Right ventricle myocardium inferior (tissue), 1 donor: ENCODE measurements at places on chromosomes 1 and 21. TPM values are rescaled to one million over a fixed set of nuclear protein-coding genes. Genes with fewer than 3 reads are reported as not detected.
A peak's percentile ranks its signal among the peaks of the same experiment; 100 is the strongest.

GRCh38 chr1:211653293-211653692 is 22.1 kb downstream of the NEK2 start:
- peak; percentile 33 for DNase-seq

GRCh38 chr21:26719750-26720149 is 125.5 kb downstream of the ADAMTS1 start:
- DNase-seq = no peak

- no peak for DNase-seq
These were observed 66.6 kb downstream of the DIRAS3 start for GRCh38 chr1:67983867-67984266.

DNA sequence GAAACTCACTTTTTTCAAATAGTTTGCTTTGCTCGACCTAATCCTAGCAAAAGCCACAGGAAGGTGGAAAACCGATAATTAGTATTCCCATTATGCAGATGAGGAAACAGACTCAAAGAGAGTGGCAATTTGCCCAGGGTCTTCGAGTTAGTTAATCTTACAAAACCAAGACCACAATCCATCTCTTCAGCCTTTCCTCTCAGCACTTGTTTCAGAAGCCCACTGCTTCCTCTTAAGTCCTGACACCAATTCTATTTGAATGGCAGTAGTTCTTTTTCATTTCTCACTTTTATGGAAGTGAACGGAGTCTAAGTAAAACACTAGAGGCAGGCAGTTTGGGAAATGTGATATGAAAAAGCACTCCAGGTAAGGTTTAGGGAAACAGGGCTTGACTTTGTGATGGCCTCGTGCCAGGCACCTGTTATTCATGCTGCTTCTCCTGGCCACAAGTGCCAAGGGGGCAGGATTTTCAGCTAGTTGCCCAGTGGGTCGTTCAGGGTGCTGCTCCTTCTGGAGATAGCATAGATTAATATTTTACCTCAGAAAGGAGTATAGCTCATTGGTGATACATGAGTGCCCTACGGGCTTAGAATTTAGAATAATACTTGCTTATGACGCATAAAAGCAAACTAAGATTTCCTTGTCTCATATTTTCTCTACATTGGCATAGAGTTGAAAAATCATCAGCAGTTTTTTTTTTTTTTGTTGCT is 76.6 kb upstream of the NRIP1 start:
- no peak for DNase-seq

DNA sequence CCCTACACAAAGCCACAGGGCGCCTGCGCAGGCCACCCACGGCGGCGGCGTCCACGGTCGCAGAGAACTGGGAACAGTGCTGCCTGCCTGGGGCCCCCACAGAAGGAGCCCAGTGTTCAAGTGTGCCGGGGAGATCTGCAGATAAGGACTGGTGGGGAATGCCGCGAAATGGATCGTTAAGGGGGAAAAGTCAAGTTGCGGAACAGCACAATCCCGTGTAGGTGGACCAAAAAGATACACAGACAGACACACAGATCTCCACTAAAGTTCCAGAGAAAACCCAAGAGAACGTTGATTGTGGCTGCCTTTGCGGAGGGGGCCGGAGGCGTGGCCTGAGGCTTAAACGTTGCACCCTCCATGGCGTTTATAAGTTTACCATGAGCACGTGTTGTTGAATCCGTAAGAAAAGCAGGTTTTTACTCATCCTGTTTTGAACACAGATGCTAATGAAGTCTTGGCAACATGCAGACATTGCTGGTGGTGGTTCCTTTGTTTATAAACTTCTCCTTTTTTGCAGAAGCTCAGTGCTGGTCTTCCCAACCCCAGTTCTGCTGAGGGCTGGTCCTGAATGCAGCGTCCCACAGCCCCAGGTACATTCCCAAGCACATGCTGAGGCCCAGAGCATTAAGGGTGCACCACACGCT is 4.1 kb downstream of the SPATC1L start:
- no peak for DNase-seq

DNA sequence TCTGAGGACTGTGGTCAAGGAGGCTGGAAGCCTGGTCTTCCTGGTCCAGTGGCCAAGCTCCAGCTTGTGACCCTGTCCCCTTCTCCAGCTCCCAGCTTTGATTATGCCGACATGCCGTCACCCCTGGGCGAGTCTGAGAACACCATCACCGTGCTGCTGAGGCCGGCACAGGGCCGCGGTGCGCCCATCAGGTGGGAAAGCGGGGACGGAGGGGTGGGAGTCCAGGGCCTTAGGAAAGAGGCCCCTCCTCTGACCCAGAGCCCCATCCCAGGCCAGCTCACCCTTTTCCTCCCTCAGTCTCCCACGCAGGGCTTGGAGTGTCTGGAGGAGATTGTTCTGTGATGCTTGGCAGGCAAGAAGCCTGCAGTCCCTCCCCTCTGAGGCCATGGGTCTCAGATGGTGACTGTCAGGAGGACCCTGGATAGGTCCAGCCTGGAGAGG is 43.6 kb downstream of the PTPRU start:
- no peak for DNase-seq

- no peak for DNase-seq
These were observed 83.2 kb downstream of the BCAR3 start for GRCh38 chr1:93598396-93598795.

DNA sequence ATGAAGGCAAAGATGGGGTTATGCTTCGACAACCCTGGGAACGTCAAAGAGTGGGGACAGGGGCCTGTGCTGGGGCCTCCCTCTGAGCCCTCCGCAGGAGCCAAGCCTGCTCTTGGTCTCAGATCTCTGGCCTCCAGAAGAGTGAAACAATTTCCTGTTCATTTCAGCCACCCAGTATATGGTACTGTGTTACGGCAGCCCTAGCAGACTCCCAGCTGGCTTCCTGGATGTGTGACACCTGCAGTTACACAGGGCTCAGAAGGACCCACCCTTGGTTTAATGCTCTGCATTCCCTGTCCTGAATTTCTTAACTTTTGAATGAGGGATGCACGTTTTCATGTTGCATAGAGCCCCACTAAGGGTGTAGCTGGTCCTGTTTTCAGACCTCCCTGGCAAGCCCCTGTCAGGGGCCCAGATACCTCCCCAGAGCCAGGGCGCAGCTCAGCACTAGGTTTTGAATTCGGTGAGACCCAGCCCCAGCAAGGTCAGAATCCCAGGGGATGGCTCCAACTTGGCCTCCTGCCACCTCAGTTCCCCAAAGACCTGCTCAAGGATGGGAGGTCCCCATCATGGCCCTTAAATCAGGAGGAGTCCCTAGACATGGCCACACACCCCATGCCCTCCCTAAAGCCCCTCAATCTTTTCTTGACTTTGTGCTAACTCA is 79.0 kb upstream of the IFFO2 start:
- no peak for DNase-seq

DNA sequence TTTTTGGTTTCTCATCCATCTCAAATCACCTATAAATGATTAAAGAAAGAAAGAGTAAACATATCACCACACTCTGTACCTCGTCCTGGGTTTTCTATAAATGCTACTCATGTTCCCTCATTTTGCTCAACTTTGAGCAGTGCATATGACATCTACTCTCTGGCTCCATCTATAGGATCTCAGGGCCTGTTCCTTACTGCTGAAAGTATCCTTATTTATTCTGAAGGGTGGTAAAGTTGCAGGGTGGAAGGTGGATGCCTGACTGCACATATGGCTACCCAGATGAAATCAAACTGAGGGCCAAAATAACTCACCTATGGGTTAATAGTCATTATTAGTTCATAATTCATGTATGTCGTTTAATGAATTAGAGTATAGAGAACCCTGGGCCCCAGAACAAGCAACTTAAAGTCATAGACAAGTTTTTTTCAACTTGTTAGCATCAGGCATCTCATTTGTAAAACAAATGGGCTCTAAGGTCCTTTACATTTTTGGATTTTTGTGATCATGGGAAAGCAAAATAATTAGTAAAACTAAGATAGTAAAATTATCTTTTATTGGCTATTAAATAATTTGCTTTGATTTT is 46.5 kb downstream of the NCF2 start:
- DNase-seq = no peak

- no peak for DNase-seq
These were observed 331.7 kb downstream of the PTBP2 start for GRCh38 chr1:97053268-97053667.

DNA sequence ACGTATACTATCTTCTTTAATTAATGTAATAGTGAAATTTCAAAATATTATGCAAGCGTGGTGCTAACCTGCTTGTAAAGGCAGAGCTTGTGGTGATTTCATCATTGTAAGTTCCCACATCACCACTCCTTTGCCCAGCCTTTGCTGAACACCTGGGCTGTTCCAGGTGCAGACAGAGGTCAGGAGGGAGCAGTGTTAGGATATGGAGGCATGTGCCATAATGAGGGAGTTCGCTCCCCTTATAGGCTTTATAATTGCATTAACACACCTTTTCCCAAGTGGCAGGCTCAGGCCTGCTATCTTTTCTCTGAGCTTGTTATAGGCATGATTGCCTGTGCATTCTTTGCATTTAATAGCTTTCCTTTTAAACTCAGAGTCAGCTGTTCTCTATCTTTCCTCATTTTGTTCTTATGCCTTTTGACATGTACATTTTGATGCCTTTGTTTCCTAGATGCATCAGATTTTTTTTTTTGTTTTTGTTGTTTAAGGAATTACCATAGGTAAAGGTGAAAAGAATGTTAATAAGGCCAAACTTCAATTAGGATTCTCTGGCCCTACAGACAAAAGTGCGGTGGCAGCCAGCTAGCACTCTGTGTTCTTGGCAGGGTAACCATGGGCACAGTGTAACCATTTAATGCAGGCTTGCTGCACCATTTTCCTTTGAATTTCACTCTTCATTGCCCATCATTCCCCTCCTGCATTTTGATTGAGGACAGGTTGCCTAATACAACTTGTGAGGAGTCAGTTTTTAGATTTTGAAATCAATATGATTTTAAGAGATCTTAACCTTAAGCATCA is 12.6 kb downstream of the NPL start:
- no peak for DNase-seq

DNA sequence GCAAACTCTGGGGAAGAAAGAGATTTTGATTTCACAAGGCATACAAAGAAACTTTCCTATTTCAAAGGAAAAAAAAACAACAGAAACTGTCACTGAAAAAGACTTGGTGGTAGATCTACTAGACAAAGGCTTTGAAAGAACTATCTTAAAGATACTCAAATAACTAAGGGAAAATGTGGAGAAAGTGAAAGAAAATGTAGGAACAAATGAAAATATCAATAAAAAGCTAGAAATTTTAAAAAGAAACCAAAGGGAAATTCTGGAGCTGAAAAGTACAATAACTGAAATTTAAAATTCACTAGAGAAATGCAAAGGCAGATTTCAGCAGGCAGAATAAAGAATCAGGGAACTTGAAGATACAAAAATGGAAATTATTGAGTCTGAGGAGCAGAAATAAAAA is 6.2 kb downstream of the COL6A2 start:
- no peak for DNase-seq

GRCh38 chr21:44836349-44836665 is 18.4 kb upstream of the SUMO3 start:
- DNase-seq = no peak

Gene MX2
- total RNA-seq = 4.8 TPM

Gene MYOG
- not detected for total RNA-seq

Gene IGSF5
- total RNA-seq = 3.2 TPM

Gene LCE1B
- not detected for total RNA-seq
